Stimulated activated CD4-positive, alpha-beta T cell treated with anti-CD3 and anti-CD28 coated beads, Interleukin-15, amount 100 ng/mL, for 1 hour (primary cell): ENCODE measurements at places on chromosomes 11 and 22.

DNA sequence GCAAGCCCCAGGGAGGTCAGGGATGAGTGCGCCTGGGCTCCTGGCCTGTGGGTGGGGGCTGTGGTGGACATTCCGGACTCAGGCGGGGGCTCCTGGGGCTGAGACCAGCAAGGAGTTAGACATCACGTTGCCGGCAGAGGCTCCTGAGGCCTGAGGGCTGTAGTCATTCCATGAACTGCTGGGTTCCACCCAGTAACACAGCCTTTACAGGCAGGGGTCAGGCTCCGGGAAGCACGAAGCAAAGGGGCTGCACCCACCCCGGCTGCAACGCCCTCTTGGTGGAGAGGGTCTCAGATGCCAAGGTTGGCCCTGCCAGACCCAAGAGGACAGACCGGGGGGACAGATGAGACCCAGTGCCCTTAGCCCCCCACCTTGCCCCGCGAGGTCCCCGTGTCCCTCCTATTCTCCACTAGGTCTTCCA lies 9.0 kb downstream of the TNNT3 start:
- no peak for DNase-seq

GRCh38 chr22:20240447-20240764 lies 27.7 kb downstream of the RTN4R start:
- no peak for DNase-seq

- no peak for DNase-seq
These were observed 59.9 kb downstream of the FAM168A start for GRCh38 chr11:73537969-73538368.

GRCh38 chr22:43723816-43724215 lies 88.3 kb downstream of the EFCAB6 start:
- no peak for DNase-seq

DNA sequence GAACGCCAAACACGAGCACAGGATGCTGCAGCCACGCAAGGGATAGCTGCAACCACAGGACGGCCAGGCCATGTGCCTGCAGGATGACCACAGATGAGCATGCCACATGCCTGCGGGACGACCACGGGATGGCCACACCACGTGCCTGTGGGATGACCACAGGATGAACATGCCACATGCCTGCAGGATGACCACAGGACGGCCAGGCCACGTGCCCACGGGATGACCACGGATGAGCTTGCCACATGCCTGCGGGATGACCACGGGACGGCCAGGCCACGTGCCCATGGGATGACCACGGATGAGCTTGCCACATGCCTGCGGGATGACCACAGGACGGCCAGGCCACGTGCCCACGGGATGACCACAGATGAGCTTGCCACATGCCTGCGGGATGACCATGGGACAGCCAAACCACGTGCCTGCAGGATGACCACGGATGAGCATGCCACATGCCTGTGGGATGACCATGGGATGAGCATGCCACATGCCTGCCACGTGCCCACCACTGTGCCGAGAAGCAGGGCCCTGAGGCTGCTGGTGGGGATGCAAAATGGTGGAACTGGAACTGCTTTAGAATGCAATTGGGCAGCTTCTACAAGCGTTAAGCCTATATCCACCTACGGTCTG lies 12.8 kb upstream of the MOB2 start:
- DNase-seq: no peak

DNA sequence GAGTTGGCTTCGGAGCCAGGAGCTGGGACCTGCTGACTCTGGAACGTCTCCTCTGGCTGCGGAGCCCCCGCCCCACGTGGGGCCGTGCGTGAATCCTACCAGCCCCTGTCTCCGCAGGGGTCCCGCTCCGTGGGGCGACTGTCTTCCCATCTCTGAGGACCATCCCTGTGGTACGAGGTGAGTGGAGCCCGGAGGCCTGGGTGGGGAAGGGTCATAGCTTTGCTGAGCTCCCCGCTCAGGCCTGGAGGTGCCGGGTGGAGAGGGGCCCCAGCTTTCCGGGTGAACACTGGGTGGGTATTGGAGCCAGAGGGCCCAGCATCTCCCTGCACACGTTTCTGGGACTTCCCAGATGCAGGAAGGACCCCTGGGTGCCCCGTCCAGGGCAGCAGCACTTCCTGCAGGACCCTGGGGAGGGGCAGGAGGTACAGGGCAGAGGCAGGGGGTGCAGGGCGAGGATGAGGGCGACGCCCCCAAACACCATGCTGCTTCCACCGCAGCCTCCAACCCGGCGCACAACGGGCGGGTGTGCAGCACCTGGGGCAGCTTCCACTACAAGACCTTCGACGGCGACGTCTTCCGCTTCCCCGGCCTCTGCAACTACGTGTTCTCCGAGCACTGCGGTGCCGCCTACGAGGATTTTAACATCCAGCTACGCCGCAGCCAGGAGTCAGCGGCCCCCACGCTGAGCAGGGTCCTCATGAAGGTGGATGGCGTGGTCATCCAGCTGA lies 3.8 kb downstream of the MUC5AC start:
- DNase-seq: no peak

DNA sequence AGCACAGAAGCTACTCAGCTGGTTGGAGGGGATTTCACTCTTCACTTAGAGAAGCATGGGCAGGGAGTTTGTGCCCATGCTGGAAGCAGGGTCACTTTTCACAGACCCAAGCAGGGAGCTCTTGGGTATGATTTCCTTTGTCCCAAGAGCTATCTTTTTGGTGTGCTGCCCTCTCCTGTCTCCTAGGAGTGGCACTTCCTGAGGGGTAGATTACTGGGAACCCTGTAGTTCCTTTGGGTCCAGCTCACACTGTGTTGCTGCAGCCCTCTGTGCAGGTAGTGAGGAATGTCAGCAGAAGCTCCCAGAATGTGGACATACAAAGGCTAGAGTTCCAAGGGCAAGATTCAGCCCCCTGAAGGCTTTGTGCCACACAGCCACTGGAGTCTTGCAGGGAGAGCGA lies 537.1 kb upstream of the ANO3 start:
- DNase-seq: no peak

- DNase-seq: no peak
These were observed 30.5 kb downstream of the CTTN start for GRCh38 chr11:70428701-70429427.

- no peak for DNase-seq
These were observed 688 bp downstream of the PTS start for GRCh38 chr11:112226831-112227401.

GRCh38 chr11:129815596-129816461 lies at the start of gene TMEM45B:
TSS of gene TMEM45B (plus strand) at chr11:129815848. CDS start at chr11:129852483, 36,635 bp downstream.
- peak; percentile 27 for DNase-seq

- DNase-seq: no peak
These were observed 57.9 kb upstream of the PHF21B start for GRCh38 chr22:45067731-45068130.

DNA sequence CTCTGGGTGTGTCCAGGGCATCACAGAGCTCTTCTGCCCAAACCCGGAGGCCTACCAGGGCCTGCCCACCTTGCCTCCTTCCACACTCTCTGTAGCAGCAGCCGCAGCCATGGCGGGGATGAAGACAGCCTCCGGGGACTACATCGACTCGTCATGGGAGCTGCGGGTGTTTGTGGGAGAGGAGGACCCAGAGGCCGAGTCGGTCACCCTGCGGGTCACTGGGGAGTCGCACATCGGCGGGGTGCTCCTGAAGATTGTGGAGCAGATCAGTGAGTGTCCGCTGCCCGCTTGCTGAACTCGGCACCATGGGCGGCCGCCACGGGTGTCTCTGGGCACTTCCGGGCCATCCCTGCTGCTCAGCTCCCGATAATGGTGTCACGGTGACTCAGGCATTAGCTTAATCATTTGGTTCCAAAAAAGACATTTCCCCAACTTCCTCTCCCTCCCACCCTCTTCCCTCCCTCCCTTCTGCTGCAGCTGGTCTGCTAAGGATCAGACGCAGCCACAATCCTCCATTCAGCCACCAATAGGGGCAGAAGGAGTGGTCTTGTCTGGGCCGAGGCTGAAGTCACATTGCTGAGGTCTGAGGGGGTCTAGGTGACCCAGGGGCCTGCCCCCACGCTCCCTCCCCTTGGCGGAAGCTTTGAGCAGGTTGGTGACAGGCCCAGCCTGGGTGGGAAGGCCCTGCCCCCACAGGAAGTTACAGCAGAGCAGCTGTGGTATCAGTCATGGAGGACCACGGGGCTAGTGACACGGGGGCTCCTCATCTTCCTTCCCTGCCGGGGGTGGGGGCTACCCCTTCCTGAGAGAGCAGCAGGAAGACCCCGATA lies 950 bp downstream of the FERMT3 start:
- DNase-seq: peak; percentile 54

GRCh38 chr11:34744511-34744910 lies 123.6 kb downstream of the EHF start:
- no peak for DNase-seq

- no peak for DNase-seq
These were observed 248.3 kb downstream of the MIAT start for GRCh38 chr22:26905640-26906039.

- no peak for DNase-seq
These were observed 3.8 kb downstream of the EHD1 start for GRCh38 chr11:64874308-64875240.

DNA sequence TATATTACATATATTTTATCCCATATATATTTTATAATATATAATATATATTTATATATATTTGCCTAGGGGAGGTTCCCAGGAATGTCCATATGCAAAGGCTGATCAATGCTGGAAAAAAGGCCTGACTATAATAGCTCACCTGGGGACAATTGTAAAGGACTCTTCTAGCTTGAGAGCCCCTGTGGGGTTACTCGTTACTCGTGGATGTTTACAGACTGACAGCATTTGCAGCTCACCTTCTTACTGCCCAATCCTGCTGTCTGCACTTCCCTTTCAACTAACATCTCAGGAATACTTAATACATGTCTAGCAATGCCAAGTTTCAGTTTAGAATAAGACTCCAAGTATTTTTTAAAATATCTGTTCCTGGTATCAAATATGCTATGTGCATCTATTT lies 1365.4 kb upstream of the RAG2 start:
- DNase-seq: no peak

DNA sequence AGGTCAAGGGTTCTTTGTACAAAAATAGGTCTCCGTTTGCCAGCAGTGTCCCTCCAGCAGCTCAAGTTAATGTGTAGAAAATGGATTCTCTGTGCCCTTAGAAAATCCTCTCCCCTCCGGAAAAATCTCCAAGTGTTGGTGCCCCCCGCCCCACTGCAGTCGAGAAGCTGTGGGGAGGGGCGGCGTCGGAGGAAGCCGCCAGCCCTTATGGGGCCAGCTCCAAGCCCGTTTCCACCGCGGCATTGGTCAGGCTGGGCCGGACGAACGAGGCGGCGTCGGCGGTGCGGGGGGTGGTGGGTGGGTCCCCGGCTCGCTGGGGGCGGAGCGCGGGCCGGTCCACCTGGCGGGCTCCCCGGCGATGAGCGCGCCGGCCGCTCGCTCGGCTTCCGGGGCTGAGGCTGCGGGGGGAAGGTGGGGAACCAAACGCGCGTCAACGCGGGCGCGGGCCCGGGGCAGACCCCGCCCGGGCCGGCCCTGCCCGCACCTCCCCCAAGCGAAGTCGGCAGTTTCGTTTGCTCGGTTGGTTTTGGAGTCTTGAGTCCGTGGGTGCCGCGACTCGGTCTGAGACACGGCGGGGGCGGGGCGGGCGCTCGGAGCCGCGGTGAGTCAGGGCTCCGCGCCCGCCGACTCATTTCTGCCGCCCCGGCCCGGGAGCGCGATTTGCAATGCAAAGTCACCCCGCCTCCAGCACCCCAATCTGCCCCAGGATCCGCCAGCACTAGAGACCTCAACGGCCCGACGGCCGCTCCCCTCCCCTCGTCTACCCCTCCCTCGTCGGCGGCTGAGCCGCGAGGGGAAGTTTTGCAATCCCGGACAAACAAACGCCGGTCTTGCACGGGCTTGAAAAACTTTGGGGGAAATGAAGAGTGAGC lies 1.4 kb downstream of the ASCL2 start:
- peak; percentile 81 for DNase-seq

DNA sequence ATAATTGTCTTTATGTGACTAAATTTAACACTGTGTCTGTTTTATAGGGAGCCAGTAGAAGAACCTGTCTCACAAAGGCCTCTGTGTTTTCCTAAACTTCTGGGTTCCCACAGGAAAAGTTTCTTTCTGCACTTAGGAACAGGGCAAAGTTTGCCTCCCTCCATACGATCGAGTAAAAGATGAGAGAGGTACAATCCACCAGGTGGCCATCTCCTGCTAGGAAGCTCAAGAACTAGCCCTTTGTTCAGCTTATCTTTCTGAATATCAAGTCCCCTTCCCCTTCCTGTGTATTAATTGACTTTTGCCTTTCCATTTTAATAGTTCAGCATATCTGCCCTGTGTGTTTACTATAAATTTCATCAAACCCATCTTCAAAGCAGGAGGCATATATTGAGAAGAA lies 18.0 kb downstream of the CSNK2A3 start:
- DNase-seq: no peak

- no peak for DNase-seq
These were observed 66.9 kb downstream of the NFAM1 start for GRCh38 chr22:42365111-42365865.
